ENCODE measurements at places on chromosomes 2 and 18. TPM values are rescaled to one million over a fixed set of nuclear protein-coding genes. Genes with fewer than 3 reads are reported as not detected.

POTEI gene
- total RNA-seq = not detected

DNA sequence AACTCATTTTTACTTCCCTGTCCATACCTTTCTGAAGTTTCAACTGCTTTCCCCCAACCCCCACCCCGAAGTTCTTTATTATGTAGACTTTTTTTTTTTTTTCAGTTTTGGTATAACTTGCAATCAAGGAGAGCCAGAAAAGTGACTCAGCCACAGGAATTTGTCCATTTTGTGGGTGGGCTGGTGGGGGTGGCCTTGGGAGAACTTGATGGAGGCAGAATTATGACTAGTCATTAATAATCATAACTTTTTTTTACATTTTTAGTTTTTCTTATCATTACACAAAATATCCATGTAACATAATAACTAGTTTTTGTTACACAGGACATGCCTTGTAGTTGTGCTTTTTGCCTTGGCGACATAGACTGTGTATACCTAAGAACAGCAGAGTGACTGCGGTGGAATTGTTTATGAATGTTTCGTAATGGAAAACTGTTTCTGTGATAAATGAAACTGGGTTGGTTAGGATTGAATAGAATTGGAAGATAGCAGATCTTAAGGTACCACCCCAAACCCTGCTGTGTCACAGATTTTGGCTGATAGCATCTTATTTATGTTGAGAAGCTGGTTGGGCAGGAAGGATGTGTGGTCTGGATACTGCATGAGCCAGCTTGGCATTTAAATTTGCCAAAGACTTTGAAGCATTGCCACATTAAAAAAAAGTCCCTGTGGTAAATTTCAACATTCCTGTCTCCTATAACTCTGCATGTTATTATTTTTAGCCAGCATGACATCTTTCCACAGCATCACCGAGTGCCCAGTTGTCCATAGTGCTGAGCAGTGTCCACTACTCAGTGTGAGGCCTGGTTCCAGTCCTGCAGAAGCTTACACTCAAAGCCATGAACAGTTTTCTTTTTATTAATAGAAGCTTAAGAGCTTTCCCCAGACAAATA, 30.7 kb downstream of the LYPD6B start:
- DNase-seq = no peak
- no peaks in the 10 kb centered on the region for H3K36me3 ChIP-seq
- no peaks in the 10 kb centered on the region for H3K4me1 ChIP-seq
- H3K4me3 ChIP-seq = no peak overlapping the region

GPBAR1 gene
- 5.9 TPM for total RNA-seq

DNA sequence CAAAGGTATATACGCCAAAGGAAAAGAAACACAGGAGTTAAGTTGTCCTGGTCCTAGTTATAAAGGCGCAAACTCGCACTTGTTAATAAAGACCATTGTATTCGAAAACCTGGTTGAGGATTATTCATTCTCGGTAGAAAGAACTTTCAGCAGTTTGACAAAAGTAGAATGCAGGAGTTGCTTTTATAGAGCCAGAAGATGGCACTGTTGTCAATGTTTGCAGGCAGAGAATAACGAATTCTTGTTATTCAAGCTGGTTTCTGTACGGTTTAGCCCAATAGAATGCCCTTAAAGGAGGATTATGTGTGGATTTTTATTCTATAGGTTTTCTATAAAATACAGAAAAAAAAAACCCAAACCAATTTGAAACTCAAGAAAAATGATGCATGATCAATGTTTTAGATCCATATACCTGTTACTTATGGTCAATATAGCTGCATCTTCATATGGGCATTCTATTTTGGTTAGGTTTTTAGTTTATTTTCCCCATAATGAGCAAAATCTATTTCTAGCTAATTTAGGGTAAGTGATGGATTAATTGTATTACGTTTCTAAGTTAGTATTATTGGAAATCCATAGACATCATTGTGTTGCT, 510.3 kb downstream of the PLCL1 start:
- no peak overlapping the region for H3K27ac ChIP-seq
- no peak overlapping the region for H3K4me3 ChIP-seq
- H3K4me1 ChIP-seq = no peaks in the 10 kb centered on the region
- H3K27me3 ChIP-seq = peaks cover 4% of the 10 kb centered on the region

DNA sequence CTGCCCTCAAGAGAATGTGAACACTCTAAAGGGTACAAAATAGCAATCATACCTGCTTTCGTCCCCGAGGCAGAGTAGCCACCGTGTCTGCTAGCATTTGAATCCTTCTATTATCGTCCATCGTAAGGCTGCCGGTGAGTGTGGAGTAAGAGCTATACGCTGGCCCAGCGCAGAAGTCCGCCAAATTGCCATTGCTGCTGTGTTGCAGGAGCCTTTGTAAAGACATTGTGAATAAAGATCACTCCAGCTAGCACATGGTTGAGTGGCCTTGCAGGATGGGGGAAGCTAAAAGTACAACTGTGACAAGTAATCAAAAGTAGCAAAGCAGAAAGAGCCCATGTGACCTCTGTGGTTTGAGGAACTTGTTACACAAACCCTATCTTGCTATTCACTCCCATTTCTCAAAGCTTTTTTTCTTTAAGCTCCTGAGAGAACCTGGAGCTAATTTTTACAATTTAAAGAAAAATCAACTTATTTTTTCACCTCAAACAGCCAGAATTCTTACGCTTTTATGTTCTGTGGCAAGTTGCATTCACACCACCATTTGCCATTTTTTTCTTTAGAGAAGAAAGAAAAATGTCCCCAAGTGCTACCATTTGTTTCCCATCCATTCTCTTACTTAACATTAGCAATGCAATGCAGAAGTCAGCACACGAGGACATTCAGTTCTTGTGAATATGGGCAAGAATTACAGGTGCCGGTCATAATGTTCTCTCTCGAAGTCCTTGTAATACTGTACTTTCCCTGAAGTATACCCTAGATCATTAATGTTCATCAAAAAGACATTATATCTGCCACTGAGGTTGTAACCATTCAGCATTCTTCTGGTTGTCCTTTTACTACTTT, at the start of gene CYTIP:
TSS of gene CYTIP (minus strand) at position 295 of the 846 bp plus-strand sequence. CDS start at position 226, 69 bp downstream.
- DNase-seq = peak; percentile 41
- H3K27me3 ChIP-seq = no peaks in the 10 kb centered on the region
- H3K36me3 ChIP-seq = no peaks in the 10 kb centered on the region
- no peaks in the 10 kb centered on the region for H3K4me1 ChIP-seq
- no peak within 1 kb of the TSS for H3K27ac ChIP-seq

- no peaks in the 10 kb centered on the region for H3K27me3 ChIP-seq
- peaks cover 98% of the 10 kb centered on the region for H3K36me3 ChIP-seq
- no peak overlapping the region for H3K4me3 ChIP-seq
- H3K4me1 ChIP-seq = no peaks in the 10 kb centered on the region
- no peak overlapping the region for H3K27ac ChIP-seq
Measured at GRCh38 chr2:100396483-100396882, 21.0 kb downstream of the CHST10 start.

DNA sequence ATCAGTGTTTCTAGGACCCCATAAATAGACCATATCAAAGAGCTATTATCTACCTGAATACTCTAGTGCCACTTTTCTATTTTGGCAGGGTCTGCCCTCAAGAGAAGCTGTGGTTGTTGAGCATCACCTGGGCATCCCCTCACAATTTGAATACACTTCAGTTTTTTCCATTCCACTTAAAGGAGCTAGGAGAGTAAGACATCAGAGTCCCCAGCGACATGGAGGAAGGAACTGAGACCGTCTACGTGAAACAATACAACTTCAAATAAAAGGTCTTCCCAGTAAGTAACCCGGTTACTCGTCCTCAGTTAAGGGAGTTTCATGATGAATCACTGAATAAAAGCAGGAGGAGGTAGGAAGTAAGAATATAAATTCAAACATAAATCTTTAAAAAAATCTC, 206.7 kb downstream of the AFF3 start:
- H3K27me3 ChIP-seq = no peaks in the 10 kb centered on the region
- H3K4me1 ChIP-seq = no peaks in the 10 kb centered on the region
- H3K36me3 ChIP-seq = no peaks in the 10 kb centered on the region

STARD6 gene
- total RNA-seq = not detected

C2orf80 gene
- total RNA-seq = not detected
